ENCODE measurements at places on chromosomes 11 and 22.

DNA sequence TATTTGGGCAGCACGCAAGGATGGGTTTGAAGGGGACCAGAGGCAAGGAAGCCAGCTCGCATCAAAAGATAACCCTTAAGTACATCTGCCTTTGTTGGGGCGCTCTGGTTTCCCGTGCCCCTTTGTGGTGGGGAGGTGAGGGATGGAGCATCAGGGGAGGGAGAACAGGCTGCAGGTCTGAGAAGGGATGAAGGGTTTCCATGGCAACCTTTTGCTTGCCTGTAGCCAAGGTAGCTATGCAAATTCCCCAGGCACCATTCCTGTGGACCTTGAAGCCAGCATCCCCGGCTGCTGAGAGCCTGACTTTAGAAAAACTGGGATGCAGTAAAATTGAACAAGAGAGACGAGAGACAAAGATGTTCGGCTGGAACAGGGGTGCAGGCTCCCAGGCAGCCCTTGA lies 75.7 kb downstream of the SEZ6L start:
- no peak for DNase-seq

GRCh38 chr22:50551160-50551752 lies 5.6 kb downstream of the KLHDC7B start:
- DNase-seq: no peak

DNA sequence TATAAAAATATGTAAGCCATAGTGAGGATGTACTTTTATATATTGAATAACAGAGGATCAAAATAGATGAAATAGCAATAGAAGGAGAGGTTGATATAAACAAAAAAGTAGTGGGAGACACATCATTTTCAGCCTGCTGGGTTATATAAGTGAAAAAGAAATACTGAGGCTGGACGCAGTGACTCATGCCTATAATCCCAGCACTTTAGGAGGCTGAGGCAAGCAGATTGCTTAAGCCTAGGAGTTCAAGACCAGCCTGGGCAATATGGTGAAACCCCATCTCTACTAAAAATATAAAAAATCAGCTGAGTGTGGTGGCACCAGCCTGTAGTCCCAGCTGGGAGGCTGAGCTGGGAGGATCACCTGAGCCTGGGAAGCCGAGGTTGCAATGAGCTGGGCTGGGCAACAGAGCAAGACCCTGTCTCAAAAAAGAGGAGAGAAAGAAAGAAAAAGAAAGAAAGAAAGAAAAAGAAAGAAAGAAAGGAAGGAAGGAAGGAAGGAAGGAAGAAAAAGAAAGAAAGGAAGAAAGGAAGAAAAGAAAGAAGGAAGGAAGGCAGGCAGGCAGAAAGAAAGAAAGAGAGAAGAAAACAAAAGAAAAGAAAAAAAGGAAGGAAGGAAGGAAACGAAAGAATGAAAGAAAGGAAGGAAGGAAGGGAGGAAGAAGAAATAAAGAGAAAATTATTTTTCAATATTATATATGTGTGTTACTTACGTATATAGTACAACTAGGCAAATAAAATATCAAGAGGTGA lies 7.0 kb upstream of the P2RY2 start:
- no peak for DNase-seq

DNA sequence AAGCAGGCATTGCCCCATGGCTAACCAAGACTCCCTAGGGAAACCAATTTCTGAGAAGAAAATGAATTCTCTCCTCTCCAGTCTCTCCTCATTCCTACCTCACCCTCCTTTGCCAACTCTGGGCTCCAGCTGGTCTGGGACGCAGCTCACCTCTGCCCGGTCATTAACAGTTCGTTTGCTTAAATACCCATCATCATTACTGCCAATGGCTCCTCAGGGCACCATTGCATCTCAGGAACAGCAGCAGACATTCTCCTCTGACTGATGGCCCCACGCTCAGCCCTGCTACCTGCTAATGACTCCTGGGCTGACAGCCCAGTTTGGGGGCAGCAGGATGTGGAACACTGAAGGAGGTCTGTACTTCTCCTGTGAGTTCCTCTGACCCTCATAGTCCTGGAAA lies 462.0 kb downstream of the INSC start:
- DNase-seq: no peak

DNA sequence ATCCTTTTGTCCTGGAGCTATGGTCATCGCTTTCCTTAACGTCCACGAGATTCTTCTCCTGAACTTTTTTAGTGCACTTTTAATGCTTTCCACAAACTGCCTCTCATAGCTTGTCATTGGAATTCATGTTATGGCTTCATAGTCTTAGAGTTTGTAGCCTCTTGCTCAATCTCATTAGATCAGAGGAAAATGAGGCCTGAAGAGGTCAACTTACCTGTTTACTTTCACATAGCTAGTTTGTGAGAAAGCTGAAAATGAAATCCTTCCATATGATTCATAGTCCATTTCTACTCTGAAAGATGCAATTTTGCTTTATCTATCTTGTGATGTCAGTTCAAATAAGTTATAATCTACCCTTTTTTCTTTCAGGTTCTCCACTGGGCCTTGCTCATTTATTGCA lies 1747.2 kb upstream of the RAG2 start:
- DNase-seq: peak; percentile 67

GRCh38 chr11:27857588-27857987 lies 157.3 kb upstream of the BDNF start:
- no peak for DNase-seq

GRCh38 chr11:47179655-47179991 lies 2.9 kb upstream of the ARFGAP2 start:
- peak; percentile 38 for DNase-seq

DNA sequence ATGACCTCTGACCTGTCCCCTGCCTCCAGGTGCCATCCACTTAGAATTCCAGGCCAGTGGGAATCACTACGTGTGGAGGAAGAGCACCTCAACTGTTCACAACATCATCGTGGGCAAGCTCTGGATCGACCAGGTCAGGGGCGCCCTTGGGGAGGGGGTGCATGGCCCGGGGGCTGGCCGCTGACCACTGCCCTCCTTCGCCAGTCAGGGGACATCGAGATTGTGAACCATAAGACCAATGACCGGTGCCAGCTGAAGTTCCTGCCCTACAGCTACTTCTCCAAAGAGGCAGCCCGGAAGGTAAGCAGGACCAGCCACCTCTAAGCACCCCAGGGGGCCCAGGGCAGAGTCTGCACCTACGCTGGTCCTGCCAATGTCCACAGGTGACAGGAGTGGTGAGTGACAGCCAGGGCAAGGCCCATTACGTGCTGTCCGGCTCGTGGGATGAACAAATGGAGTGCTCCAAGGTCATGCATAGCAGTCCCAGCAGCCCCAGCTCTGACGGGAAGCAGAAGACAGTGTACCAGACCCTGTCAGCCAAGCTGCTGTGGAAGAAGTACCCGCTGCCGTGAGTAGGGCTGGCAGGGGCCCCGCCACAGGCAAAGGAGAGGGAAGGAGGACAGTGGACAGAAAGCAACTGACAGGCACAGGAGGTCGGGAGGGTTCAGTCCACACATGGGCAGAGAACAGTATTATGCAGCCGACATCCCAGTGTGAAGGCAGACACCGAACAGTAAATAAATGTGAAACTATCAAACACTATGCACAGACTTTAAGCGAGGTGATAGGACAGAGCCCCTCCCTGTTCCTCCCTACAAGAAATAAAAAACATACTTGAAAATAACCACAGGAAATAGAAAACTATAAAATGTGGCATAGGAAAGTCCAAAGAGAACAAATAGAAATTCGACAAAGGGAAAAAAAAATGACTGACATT lies 74.9 kb downstream of the MORC2 start:
- no peak for DNase-seq

DNA sequence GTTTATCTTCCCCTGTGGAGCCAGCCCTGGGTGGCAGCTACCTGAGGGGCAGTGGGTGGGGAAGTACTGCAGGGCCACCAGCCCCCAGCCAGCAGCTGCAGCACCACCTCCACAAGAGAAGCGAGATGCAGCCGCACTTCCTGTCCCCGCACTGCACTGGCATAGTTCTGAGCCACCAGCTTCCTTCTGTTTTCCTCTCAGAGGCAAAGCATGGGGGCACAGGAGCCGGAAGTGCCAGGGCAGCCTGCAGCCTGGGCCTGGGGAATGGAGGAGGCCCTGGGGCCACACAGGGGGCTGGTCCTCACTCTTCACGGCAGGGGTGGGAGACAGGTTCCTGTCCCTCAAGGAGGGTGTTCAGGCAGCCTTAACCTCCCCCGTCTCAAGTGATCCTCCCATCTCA lies 11.9 kb upstream of the SH3BP1 start:
- no peak for DNase-seq

GRCh38 chr11:21582791-21583190 lies 610.1 kb upstream of the ANO5 start:
- no peak for DNase-seq

- DNase-seq: no peak
These were observed 37.2 kb upstream of the MOB2 start for GRCh38 chr11:1523779-1524178.

DNA sequence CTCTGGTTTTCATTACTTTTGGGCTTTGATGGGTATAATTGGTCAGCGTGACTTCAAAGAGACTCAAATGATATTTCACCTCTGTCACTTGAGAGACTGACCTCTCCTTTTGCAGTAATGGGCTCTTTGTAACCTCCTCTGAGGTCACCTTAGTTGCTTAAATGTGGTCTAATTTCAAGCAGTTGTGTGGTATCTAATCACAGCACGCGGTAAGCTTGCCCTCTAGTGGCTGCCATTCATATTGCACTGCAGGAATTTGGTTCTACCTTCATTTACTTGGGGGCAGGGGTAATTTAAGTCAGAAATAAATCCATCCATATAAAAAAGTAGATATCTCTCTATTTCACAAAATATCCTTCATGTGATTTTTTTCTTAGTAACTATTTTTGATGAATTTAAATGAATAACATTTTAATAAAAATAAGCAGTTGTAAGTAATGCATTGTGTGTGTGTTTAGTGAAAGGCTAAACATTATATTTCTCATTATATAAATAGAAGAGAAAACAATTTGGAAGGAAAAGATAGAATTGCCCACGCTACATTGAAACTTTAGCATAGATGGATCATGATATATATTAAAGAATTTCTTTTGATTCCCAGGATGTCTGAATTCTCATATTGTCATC lies 55.0 kb upstream of the ANO3 start:
- DNase-seq: peak; percentile 86

GRCh38 chr11:88300888-88301487 lies 36.5 kb downstream of the CTSC start:
- DNase-seq: no peak

GRCh38 chr11:77596626-77597025 lies 6.9 kb downstream of the AQP11 start:
- peak; percentile 89 for DNase-seq

DNA sequence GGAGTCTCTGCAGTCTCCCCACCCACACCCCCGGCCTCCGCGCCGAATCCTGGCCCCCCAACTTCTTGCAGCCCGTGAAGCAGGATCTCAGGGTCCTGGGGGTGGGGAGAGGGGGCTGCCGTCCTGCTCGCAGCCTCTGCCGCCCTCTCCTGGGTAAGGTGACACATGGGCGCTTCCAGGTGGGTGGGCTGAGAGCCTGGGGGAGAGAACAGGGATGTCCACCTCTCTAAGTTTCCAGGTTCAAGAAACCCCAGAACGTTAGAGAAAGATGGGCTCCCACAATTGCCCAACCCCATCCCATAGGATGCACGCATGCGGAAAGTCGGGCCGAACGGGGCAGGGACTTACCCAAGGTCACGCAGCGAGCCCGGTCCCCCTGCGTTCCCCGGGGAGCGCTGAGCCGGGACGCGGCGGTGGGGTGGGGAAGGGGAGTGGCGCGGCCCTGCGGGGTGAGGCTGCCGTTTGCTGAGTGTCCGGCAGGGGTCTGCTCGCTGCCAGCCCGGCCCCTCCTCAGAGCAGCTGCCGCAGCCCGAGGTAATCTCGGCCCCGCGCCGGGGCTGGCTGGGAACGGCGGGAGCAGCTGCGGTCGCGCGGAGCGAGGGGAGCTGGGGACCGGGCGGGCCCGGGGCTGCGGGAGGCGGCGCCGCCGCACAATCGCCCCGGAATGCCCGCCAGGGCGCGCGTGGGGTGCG lies 705 bp upstream of the CAPN1 start:
- DNase-seq: peak; percentile 60

GRCh38 chr11:40879911-40880310 lies 579.5 kb downstream of the LRRC4C start:
- no peak for DNase-seq

GRCh38 chr11:111459506-111460270 lies 52.5 kb downstream of the BTG4 start:
- DNase-seq: no peak

- peak; percentile 2 for DNase-seq
These were observed 621.5 kb upstream of the B3GAT1 start for GRCh38 chr11:135033540-135033939.

GRCh38 chr22:33889748-33890147 lies 30.5 kb downstream of the LARGE1 start:
- DNase-seq: no peak

GRCh38 chr11:134346101-134346975 lies 14.6 kb downstream of the GLB1L2 start:
- DNase-seq: no peak

DNA sequence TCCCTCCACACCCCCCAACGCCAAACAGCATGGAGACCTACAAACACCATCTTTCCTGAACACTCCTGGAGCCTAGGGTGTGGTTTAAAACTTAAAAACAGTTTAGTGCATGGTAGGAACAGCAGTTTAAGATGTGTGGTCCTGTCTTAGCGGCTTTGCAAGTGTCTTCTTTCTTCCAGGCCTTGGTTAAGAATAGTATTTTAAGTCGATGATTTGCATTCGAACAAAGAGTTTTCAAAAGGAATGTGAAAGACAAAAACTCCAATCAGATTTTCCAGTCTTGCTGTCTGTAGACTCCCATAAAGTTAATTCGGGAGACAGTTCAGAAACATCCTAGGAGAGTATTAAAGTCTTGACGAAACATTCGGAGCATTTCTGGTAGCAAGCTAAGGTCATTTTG lies 3.7 kb downstream of the FGF4 start:
- DNase-seq: no peak

- DNase-seq: no peak
These were observed 87.4 kb upstream of the DRD2 start for GRCh38 chr11:113562576-113562975.

DNA sequence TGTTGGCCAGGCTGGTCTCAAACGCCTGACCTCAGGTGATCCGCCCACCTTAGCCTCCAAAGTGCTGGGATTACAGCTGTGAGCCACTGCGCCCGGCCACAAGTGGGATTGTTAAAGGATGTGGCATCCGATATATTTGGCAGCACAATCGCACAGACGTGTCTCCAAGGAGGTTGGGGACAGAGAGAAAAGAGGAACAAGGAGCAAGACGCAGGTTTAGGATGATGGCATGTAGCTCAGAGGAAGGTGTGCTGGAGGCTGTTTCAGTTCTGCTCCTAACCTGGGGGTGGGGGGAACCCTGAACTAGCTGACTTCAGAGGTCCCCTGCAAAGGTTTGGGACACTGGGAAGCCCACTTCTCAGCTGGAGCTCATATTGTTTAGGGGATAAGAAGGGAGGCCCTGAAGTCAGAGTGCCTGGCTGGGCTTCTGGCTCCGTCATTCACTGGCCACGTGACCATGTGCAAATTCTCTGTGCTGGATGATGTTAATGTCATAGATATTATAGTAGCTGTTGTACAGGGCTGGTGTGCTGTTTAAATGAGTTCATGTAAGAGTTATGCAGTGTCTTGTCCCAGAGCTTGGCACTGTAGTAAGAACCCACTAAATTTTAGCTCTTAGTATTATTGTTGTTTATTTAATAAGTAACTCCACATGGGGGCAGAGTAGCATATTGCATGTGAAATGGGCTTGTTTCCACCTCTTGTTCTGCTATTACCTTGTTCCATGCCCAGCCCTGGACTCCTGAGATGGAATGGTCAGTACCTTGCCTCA lies 129.7 kb downstream of the ST3GAL4 start:
- DNase-seq: peak; percentile 40

Data from fibroblast of lung (primary cell).